ENCODE measurements at places on chromosomes 13 and 19.

GRCh38 chr13:112142401-112142930 is 75.5 kb downstream of the SOX1 start:
- no peak for DNase-seq

DNA sequence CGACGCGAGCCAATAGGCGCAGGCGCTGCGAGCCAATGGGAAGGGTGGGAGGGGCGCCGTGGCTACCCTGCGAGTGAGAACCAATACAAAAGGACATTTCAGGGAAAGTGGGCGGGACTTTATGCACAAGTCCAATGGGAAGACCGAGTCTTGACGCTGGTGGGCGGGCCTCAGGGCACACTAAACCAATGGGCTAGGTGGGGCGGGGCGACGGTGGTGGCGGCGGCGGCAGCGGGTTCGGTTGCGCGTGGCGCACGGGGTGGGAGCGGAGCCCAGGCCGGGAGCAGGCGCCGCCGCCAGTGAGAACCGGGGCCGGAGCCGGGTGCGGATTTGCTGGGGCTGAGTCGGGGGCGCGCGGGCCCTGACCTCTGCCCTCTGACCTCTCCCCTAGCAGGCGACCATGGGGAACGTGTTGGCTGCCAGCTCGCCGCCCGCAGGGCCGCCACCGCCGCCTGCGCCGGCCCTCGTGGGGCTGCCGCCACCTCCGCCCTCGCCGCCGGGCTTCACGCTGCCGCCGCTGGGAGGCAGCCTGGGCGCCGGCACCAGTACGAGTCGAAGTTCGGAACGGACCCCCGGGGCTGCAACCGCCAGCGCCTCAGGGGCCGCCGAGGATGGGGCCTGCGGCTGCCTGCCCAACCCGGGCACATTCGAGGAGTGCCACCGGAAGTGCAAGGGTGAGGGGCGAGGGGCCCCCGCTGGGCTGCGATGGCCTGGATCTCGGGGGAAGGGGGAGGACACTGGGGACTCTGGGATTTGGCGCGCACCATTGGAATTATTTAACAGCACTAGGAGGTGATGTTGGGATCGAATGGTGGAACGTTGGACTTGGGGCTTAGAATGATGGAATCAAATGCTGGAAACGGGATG is at the start of gene TOMM40:
TSS of gene TOMM40 (plus strand) at position 239 of the 867 bp plus-strand sequence. CDS start at position 401, 162 bp downstream.
- peak; percentile 100 for DNase-seq

DNA sequence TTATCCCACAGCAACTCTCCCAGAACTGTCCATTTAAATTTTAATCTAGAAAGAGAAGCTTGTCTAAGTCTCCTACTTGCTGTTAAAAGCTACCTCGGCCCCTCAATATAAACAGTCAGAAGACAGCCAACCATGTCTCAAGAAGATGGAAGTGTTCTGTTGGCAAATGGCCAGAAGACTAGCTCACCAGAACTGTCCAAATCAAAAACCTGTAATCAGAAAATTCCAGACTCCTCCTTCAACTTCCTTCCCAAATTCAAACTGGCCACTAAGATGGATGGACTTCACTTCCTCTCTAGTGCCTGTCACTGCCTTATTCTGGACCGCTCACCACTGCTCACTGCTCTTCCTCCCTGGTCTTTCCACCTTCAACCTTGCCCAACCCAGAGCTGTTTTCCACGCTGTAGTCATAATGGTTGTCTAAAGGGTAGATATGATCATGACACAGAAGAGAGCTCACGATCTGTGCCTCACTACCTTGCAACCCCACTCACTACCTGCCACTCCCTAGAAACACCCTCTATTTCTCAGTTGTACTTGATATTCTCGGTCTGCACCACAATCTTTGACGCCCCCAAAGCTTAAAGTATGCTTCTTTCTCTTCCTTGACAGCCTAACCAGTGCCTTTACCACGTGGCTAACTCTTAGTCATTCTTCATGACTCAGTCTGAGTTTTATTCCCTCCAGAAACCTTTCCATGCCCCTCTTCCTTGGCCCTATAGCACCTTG is 9.2 kb downstream of the FGF14 start:
- DNase-seq: no peak

DNA sequence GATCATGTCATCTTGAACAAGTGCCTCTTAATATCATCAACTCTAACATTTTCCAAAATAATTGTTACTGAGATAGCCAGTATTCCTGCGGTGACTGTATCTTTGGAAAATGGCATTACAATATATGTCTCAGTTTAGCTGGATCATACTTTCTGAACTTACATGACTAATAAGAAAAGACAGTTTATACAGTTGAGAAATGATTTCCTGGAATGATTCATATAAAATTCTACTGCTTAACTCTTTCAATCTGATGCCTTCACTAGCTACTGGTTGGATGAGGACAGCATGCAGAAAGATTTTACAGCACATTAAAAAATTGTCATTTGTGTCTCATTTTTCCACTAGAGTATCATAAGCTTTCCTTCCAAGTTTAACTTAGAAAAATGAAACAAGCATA is 302.1 kb downstream of the PCDH17 start:
- DNase-seq: no peak

DNA sequence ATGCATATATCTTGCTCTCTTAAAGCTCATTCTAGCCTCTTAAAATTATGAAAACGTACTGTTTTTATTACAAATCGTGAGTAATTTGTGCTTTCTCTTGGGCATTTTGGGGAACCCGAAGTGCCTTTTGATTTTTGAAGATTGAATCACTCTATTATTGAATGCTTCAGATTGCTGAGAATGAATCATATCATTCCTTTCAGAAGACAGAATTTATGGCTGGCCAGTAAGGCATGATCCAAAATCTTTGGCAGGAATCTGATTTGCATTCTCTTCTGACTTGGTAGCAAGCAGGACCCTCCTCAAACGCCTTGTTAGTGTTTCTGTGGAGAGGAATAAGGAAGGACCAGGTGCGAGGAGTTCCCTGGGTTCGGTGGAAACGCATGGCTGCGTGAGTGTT is 49.5 kb downstream of the STARD13 start:
- no peak for DNase-seq

DNA sequence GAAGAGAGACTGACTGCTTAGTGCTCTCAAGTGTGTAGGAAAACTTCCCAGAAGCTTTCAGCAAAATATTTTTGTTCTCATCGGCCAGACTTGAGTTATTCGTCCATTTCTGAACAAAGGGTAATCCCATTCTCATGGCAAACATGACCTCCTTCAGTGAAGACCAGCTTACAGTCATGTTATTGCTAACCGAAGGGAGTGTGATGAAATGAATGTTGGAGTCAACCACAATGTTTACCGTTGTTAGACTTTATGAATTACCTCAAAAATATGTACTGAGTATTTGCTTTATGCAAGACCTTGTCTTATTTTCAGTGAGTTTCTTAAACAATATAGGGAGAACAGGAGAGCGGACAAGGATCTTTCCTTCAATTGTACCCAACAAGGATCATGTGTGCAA is 228.6 kb downstream of the LMO7 start:
- no peak for DNase-seq
